NCI-H1694 treated with DMSO at 0.1 percent for 48 hours (cell line): ENCODE measurements at places on chromosomes 16 and 17.

DNA sequence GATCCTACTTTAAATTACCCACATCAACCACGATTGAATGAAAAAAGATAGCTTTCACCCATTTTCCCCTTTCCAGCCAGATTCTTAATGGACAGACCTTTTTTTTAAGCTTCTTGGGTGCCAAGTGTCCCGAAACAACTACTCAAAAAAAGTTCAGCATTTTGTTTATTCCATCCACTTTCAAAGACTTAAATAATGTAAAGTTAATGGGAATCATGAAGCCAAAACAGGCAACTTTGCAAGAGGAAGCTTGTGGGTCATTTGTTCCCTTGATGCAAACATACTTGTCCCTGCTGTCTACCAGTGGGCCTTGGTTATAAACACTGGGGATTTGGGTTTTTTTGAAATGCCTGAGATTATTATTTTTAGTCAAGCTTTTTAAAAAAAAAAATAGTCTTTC lies 414.0 kb upstream of the PSMD7 start:
- no peak for DNase-seq

- no peak for DNase-seq
These were observed 3.9 kb upstream of the CCDC57 start for GRCh38 chr17:82216301-82217119.

GRCh38 chr16:30395992-30396585 lies 869 bp downstream of the ZNF48 start:
- no peak for DNase-seq

DNA sequence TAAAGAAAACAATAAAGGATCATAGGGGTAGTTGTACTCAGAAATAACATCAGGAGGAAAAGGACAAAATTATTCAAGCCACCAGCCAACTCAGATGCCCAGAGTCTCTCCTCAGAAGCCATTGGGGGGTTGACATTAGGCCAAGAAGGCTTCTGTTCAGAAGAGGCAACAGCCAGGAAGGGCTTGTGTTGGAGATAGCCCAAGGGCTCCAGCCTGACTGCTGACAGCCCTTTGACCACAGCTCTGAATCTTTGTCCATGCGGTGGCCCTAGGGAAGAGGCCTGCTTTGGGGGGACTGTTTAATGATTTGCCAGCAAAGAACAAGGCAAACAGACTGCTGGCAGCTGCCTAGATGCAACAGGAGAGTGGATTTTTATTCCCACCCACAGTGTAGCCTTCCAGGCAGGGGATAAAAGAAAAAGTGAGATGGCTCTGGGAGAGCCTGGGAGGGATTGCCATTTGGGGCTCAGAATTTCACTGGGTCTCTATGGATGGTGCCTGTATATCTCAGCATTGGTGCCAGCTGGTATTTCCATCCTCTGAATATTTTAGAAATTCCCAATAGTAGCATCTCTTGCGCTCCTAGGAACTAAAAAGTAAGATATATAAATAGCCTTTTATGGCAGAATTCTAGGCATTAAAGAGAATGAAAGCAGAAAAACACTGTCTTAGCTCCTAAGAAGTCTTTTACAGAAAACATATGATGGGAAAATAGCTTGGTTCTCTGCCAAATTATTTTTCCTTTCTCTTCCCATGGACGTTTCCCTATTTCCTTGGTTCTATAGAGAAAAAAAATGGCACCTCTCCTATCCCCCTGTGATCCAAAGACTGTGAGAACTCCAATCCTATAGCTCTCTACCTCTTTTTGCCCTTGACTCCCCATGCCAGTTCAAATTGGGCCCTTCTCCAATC lies 29.4 kb upstream of the SUPT4H1 start:
- no peak for DNase-seq

DNA sequence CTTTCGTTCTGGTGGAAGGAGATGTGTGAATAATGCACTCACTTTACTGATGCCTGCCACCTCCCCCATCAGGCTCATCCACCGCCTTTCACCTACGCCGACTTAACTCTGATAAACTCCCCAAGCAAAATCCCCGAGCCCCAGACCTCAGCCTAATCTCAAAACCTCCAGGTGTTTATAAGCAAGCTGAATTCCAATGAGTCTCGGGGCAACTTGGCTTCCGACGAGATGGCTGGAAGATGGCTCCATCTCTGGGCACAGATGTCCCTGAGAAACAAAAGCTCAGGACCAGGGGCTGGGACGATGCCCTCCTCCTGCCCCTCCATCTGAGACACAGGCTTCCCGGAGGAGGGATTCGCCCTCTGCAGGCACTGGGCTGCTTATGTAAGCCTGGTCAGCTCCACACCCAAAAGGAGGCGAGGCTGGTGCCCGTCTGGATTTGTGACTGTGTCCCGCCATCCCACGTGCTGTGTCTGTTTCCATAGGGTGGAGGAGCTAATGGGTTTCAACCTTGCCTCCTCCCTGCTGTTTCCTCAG lies 386.4 kb upstream of the TNRC6C start:
- DNase-seq, result no peak
